ENCODE measurements at places on chromosomes 12 and 14. TPM values are rescaled to one million over a fixed set of nuclear protein-coding genes. Genes with fewer than 3 reads are reported as not detected.

- DNase-seq: no peak
Measured at GRCh38 chr12:89542912-89543592, 17.2 kb upstream of the POC1B start.

The POTEG gene
- polyA plus RNA-seq: not detected

DNA sequence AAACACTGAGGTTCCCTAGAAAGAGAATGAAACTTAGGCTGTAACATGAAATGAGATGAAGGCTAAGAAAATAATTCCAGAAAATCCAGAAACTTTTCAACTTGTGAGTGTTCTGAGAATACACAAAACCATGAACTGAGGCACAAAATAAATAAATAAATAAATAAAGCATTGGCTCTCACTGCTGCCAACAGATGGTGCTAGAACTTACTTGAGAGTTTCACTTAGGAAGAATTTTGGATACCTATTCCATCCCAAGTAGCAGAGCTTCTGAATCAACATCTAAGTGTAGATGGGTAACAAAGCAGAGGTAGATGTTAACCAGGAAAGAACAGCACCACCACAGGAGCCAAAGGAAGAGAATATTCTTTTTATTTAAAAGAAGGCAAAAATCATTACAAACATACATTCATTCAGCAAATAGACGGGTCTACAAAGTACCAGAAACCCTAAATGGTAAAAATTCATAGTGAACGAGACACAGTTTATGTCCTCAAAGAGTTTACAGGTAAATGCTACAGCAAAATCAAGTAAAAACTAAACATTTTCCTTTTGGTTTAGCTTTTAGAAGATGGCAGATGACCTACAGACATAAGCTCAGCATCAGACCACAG, 16.7 kb downstream of the EPS8 start:
- no peak for DNase-seq

GRCh38 chr14:94004015-94004414, 6.9 kb downstream of the CCDC197 start:
- DNase-seq: no peak

DNA sequence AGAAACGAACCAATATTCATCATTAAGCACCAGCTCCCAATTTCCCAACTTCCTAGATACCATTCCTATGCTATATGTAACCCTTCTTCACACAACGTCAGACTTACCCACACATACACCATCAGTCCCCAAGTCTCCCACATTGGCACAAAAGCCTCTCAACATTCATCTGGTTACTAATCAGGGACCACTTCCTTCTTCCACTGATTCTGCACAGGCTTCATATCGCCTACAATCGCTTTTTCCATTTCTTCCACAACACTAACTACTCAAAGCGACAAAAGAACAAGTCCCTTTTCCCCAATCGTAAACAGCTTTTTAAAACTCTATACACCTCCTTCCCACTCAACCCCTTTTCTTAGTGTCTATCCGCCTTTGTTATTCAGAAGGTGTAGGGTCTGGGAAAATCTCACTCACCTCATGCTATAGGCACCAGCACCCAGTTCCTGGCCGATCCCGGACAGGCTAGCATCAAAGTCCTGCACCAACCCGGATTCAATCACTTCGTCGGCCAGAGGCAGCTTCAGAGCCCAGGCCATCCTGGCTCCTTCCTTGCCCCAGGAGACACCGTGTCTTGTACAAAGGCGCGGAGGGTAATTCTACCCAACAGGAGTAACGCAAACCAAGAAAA, 936 bp downstream of the TFCP2 start:
- no peak for DNase-seq

The VEZT gene
- 106 TPM for polyA plus RNA-seq

GRCh38 chr12:75655315-75655806, 144.0 kb upstream of the KRR1 start:
- DNase-seq: no peak

DNA sequence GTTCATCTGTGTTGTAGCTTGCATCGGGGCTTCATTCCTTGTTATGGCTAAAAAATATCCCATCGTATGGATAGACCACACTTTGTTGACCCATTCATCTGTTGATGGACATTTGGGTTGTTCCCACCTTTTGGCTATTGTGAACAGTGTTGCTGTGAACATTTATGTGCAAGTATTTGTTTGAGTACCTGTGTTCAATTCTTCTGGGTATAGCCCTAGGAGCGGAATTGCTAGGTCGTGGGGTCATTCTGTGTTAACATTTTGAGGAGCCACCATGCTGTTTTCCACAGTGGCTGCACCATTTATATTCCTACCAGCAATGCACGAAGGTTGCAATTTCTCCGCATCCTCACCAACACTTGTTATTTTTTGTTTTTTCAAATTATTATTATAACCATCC, 23.0 kb upstream of the NCOR2 start:
- no peak for DNase-seq

DNA sequence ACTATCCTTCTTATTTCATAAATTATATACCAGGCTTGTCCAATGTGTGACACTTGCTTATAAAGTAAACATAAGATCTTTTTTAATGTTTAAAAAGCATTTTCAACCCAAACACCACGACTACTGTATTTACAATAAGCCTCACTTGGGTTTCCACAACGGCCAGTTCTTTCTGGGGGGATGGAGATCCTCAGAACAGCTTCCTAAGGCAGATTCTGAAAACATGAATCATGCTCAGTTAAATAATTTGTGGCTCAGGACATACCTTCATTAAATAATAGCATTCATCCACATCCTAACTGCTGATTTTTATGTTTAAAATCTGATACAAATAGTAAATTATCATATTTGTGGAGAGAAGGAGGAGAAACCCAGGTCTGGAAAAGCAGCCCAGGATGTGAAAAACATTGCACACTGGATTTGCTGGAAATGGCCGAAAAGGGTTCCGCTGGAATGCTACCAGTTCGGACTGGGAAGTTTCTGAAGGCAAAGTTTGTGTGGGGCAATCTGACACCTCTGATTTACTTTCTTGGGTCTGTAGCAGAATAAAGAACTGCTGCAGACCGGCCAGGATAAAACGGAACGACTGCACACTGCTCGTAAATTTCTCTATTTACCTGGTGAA, 597 bp downstream of the GLT8D2 start:
- DNase-seq: no peak

DNA sequence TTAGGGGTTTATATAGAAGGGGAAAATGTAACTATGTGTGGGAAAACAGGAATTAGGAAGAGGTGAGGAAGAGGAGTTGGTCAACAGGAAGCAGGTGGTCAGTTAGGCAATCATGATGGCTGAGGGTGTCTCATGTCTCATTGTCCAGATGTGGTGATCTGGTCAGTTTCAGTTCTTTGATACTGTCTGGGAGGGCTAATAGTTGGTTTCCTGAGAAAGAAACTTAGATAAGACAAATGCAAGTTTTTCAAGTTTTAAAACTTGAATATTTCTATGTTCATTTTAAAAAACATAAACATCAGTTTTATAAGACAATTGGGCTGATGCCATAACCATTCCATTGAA, 1121.8 kb upstream of the USP15 start:
- DNase-seq: no peak

- DNase-seq: no peak
Measured at GRCh38 chr12:65628061-65628460, 196.2 kb upstream of the HMGA2 start.

GRCh38 chr12:113060336-113060960, 3.9 kb downstream of the DTX1 start:
- no peak for DNase-seq

DNA sequence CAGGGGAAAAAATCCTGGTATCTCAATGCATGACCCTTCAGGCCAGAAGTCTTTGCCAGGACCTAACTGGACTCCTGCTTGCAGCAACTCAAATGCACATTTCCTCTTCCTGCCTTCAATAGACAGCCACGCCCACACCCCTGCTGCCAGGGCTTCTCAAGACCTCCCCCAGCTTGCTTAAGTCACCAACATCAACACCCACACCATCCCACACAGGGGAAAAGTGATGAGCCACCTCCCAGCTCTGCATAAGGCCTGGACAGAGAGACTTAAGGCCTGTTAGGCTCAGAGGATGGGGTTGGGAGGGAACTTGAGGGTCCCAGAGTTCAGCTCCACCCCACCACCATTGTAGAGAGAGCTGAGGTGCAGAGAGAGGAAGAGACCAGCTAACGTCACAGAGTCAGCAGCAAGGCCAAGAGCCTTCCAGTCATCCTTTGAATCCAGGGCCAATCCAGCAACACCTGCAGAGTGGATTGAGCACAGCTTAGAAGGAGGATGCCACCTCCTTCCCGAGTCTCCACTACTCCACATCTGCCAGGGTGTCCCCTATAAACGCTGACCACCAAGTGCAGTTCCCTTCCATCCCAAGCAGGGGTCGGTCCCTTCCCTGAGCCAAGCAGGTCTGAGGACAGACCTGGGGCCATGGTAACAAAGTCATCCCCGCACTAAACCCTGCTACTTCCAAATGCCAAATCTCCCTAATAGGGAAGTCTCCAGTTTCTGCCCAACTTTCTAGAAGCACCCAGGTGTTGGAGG, 50.0 kb downstream of the KDM2B start:
- no peak for DNase-seq

The EPYC gene
- not detected for polyA plus RNA-seq

GRCh38 chr14:89827265-89827664, 127.3 kb downstream of the EFCAB11 start:
- no peak for DNase-seq

Data from keratinocyte (primary cell).